ENCODE measurements at places on chromosomes 1 and 21.
A peak's percentile ranks its signal among the peaks of the same experiment; 100 is the strongest.

DNA sequence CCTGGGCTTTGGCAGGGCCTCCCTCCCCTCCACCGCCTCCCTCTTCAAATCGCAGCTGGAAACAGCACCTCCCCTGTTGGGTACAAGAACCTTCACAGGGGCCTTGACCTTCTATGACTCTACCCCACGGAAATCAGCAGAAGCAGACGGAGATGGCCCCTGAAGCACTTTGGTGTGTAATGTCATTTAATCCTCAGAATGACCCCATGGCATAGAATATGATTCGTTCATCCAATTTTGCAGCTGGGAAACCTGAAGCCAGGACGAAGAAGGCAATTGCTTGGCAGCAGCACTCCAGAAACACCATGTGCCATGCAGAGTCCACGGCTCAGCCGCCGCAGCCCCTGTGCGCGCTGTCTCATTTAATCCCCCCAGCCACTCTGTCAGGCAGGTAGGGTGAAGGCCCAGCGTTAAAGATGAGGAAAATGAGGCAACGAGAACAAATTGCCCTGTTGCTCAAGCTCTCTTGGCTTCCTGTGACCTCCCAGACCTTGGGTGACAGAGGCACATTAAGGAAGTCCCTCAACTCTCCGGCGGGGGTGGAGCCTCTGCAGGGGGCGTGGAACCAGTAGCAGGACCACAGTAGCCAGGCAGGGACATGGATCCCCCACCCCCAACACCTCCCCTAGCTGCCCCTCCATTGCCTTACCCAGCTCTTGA lies 25.8 kb upstream of the LAPTM5 start:
- no peak for DNase-seq

GRCh38 chr1:145747398-145748247 lies 28.3 kb downstream of the CD160 start:
- no peak for DNase-seq

GRCh38 chr1:234823191-234824176 lies 213.5 kb upstream of the IRF2BP2 start:
- no peak for DNase-seq

DNA sequence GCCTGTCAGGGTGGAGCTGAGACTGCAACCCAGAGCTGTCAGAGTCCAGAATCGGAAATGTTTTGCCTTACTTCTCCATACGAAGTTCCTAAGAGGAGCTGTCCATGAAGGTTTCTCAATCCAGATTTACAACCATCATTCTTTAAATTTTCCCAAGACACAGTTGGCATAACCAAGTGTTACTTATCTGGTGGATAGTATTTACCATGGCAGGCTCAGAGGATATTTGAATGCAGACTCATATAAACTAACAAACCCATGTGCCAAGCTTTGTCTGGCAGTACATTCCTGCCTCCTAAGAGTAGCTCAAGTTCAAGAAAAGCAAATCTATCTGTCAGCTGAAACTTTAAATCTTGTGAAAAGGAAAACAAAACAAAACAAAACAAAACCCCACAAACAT lies 267.9 kb downstream of the ZNF326 start:
- DNase-seq, result no peak

GRCh38 chr1:61442544-61442943 lies 282.4 kb downstream of the TM2D1 start:
- no peak for DNase-seq

DNA sequence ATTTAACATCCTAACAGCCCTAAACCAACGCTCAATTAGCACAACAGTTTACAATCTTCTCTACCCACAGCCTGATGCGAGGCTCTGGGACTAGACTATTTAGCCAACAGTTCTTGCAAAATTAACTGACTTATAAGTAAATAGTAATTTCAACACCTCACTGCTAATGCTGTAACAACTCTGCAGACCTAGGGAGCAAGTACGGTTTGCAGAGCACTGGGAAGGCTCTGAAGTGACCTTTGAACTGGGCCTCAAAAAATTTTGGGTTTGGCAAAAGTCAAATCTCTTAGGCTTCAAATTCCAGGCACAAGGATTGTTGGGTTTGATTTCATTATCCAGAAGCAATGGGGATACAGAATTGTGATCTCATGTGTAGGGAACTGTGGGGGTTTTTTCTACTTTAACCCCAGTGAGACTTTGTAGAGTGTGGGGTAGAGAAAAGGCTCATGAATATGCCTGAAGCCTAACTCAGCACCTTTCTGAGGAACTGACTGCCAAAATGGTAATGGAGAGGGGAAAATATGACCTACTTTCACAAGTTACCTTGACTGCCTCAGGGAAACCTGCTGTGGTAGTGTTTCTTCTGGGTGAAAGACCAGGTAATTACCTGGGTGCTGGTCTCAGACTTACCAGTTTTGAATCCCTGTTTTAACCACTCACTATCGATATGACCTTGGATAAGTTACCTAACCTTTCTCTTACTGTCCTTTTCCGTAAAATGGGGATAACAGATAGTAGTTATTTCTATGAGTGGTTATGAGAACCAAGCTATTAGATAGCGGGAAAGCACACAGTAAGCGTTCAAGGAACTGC lies 889 bp upstream of the TXLNA start:
- DNase-seq, result no peak

DNA sequence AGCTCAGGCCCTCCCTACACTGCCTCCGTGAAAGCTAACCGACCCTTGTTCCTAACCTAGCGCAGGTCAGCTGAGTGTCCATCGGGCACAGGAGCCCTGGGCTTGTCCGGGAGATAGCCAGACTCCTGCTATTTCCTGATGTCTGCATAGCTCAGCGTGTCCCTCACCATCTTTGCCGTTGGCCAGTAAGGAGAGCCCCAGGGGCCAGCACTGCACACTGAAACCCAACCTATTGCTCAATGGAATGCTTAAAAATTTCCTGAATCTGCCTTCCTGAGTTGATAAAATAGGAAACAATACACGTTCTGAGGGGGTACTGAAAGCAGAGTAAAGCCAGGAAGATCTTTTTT lies 2.2 kb downstream of the RUNX1 start:
- no peak for DNase-seq

DNA sequence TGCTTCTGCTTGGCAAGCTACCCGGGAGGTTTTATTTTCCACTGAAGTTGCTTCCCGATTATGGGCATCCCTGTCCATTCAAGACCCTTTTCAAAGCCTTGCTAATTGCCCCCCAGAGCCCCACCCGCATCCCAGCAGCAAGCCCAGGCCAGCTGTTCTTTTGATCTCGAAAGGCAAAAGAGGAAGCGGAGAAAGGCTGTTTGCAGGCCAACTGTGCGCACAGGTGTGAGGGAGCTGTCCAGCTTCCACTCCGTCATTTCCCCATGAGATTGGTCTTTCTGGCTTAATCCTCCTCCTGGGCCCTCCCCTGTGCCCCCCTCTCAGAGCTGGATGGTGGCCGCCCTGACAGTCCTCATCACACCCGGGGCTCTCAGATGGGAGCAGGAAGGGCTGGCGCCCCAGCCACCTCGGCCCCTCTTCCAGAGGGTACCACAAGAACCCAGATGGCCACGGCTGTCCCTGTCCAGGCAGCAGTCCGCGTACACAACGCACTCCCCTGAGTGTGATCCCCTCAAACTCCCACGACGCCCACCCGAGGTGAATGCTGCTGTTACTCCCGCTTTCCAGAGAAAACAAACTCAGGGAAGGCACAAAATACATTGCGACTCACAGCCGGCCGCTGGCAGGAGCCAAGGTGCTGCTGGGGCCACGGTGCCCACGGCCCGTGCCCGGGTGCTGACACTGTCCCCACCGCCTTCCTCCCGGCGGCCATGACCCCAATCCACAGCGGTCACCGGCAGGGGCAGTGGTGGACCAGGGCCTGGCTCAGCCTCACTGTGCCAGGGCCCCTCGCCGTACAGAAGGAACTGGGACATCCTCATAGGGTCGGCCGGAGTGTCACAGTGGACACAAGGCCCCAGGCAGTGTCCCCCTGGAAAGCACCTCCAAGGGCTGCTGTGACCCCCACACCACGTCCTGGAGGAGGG lies 121.9 kb downstream of the CRYAA start:
- no peak for DNase-seq

- no peak for DNase-seq
These were observed 317.2 kb upstream of the C1orf87 start for GRCh38 chr1:60390593-60391282.

GRCh38 chr1:37040261-37040660 lies 5.9 kb upstream of the GRIK3 start:
- DNase-seq, result no peak

GRCh38 chr1:84000954-84001495 lies 2.1 kb upstream of the TTLL7 start:
- DNase-seq, result no peak

GRCh38 chr21:45289655-45290515 lies 2.2 kb upstream of the POFUT2 start:
- no peak for DNase-seq

DNA sequence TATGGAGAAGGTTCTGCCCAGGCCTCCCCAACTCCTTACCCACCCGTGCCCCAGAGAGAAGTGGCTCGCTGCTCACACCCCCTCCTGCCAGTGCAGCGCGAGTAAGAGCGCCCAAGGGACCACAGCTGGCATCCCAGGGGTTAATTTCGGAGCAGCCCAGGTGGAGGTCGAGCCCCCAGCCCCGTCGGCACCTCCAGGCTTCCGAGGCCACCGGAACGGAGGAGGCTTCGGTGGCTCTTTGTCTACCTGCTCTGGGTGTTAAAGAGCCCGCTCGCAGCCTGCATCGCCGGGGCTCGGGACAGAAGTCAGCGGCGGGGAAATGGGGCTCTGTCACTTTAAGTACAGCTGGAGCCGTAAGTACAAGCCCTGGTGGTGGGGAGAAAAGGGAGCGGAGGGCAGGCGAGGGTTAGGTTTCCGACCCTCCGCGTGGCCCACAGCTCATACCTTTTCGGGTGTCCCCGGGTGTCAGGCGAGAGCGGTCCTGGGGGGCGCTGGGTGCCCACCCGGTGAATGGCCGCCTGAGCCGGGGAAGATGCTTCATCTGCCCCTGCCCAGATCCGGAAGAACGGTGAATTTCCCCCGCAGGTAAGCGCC lies 89.4 kb upstream of the IPO9 start:
- DNase-seq, result peak; percentile 63

DNA sequence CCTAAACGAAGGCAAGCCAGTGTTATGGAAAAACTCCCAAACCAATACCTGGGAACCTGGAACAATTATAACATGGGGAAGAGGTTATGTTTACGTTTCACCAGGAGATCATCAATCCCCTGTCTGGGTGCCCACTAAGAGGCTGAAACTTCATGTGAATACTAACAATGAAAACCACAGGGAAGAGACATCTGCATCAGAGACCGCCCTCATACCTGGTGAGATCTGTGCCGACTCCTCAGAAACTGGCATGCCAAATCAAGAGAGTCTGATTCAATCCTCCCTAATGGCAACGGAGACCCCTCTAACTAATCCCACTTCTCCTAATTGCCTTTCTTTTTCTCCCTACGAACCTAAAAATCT lies 163.2 kb downstream of the IER5 start:
- no peak for DNase-seq

Measured in left hindlimb (tissue), 1 donor.